ENCODE measurements at places on chromosomes 7 and 10.
A peak's percentile ranks its signal among the peaks of the same experiment; 100 is the strongest.

DNA sequence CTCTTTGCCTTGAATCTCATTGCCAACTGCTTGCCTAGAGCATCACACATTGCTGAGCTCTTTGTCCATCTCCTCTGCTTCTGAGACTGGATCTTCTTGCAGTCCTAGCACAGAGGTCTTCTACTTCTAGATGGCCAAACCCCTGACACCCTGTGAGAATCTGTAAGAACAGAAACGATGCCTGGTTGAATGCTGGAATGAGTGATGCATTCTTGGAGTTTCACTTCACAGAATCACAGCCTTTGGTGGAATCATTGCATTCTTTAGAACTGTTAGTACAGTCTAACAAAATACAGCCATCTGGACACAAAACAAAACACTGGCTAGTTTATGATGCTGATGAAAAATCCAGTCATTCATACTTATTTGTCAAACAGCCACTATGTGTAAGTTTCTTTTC lies 141.7 kb upstream of the ITGB1 start:
- no peak for DNase-seq

GRCh38 chr10:116470768-116471415 lies 43.2 kb downstream of the PNLIPRP3 start:
- no peak for DNase-seq

DNA sequence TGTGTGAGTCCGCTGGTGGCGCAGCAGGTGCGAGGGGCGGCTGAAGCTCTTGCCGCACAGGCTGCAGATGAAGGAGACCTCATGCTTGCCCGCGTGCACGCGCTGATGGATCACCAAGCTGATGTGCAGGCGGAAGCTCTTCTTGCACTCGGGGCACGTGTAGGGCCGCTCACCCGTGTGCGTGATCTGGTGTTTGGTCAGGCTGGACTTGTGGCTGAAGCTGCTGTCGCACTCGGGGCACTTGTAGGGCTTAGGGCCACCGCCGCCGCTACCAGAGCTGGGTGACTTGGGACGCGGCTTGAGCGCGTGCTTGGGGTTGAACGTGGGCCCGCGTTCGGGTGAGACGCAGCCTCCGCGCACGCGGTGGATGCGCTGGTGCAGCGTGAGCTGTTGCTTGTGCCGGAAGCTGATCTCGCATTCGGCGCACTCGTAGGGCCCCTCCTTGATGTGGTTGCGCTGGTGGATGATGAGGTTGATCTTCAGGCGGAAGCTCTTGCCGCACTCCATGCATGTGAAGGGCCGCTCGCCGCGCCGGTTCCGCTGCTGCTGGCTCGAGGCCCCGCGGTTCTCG lies 28.7 kb downstream of the ZNF777 start:
- DNase-seq, result no peak

GRCh38 chr10:47133871-47134570 lies 166.0 kb upstream of the GDF10 start:
- no peak for DNase-seq

DNA sequence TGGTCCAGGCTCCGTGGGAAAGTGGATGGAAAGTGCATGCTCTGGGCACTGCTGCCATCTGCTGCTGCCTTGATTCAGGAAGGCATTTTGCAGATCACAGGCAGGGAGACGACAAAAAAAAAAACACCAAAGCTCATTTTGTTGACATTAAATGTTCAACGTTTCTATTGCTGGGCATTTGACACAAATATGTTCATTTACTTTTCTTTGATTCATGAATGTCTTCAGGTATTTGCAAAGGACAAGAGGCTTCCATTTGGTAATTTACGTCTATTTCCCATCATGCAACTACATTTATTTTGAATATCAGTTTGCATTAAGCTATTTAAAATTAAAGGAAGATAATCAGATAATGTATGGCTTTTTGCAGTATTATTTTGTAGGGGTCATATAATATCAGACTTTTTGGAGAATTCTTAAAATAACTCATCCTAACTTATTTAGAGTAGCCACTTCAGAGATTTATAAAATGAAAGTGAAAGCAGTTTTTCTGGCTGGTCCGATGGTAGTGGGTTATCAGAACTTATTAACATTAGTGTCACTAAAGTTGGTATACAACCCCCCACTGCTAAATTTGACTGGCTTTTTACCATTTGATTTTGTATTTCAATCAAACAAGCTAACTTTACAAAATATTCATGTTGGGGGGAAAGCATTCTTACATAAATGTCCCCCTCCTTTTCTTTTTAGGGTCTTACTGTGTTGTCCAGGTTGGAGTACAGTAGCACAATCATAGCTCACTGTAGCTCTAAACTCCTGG lies 65.3 kb downstream of the PDIA4 start:
- DNase-seq, result peak; percentile 36

- DNase-seq, result no peak
Observed at GRCh38 chr10:5648494-5649457, 17.6 kb downstream of the ASB13 start.

GRCh38 chr7:103336761-103337160 lies 7.8 kb downstream of the DNAJC2 start:
- DNase-seq, result no peak

DNA sequence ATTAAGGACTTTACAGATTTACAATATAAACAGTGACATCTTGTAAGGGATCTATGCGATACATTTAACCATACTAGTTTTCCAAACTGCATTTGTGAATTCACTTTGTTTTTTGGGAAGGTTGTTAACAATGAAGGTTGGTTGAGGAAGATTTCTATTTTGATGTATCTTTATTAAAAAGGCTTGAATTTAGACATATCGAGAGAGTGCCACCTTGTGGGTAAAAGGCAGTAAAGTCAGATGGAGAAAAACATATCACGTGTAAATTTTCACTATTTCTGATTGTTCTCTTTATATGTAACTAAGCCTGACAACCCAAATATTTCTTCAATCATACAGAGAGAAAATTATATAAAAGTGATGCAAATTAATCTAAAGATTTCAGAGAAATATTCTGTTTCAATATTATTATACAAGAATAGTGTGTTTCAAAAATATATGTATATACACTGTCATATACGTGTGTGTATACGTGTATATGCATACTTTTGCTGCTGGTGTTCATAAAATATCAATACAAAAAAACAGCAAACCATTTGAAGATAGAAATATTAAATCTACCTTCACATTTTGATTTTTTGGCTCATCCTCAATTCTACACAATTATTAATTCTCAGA lies 988.6 kb downstream of the SORCS1 start:
- no peak for DNase-seq

DNA sequence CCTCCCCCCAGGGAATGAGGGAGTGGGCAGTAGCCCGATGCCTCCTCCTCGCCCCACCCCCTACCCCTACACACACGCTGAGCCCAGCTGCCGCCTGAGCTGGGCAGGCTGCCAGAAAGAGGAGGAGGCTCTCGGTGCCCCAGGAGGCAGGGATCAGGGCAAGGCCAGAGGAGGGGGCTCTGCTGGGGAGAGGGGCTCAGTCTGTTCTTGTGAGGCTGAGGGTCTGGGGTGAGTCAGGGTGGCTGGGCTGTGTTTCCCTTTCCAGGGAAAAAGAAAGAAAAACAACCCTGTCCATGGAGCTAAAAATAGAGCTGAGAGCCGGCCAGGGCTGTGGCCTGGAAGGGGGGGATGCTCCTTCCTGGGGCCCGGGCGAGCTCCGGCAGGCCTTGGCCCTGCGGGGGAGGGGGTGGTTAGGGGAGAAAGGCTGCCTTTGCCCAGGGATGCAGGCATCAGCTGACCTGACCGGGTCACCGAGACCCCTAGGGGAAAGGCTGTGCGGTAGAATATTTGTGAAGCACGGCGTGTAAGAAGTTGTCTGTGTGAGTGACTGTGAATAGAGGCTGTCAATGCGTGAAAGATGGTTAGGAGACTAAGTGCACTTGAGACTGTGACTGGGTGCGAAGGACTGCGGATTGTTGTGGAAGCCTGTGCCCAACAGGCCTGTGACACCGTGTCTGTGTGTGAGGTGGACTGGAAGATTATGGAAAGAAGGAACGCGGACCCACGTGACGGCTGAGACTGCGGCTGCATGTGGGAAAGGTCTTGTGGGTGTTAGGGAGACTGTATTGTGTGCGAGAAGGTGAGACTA lies 1.2 kb upstream of the LZTS2 start:
- DNase-seq, result peak; percentile 47

DNA sequence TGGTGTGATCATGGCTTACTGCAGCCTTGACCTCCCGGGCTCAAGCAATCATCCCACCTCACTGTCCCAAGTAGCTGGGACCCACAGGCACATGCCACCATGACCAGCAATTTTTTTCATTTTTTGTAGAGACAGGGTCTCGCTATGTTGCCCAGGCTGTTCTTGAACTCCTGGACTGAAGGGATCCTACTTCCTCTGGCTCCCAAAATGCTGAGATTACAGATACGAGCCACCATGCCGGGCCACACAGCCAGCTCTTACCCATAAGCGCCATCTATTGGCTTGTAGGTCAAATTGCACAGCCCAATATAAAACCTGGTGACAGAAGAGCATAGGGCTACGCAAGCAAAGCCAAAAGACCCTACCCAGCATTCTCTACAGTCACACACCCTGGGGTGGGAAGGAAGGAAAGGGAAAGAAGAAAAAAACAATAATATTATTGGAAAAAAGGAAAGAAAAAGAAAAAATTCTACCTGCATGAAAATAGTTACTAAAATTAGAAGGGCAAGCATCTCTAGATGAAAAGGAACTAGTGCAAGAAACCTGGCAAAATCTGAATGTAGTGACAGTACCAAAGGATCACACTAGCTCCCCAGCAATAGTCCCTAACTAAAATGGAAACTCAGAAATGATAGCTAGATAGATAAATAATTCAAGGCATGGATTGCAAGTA lies 29.4 kb upstream of the AMPH start:
- DNase-seq, result no peak

DNA sequence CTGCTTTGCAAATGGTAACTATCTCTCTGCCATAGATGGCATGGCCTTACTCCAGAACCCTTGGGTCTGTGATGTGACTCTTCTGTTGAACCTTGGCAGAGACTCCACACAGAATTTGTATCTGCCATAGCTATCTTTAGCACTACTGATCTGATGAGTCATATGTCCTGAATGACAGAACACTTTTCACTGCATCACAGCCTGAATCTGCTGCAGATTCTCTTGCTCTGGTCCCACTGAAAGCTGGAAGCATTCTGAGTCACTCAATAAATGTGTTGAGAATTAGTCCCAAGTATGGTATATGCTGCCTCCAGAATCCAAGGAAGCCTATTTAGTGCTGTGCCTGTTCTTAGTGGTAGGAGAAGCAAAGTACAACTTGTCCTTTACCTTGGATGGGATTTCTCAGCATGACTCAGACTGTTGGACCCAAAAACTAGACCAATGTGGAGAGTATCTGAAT lies 39.5 kb upstream of the ANKRD1 start:
- no peak for DNase-seq

DNA sequence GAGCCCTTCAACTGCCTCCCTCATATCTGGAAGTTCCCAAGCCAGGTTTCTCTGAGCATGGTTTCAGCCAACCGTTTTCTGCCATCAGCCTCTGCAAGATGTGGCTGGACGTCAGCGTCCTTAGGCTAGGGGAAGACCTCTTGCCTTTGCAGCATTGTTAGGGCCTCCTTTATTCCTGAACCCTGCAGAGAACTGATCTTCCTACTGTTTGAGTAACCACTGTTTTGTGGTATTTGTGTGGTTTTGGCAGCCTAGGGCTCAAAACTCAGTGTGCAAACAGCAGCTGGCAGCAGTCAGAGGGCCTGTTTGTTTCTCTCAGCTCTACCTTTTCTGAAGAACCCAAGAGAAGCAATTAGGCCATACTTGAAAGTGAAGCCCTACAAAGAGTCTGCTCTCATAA lies 83.4 kb upstream of the SEMA3E start:
- DNase-seq, result no peak

DNA sequence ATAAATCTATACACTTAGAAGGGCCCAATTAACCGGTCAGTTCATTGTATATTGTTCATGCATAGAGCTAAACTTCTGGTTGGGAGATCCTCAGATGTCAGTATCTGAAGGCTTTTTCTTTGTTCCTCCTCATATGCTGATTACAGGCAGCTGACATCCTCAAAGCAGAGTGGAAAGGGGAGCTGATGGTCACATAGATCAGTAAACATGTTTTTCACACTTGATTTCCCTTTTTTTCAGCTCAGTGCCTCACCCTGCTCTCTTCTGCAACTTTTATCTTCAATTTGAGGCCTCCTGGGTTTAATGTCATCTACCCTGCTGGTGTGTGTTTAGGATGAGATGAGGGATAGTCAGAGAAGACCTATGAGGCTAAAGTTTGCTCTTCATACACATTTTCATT lies 297.9 kb upstream of the FZD1 start:
- DNase-seq, result no peak

- DNase-seq, result no peak
Observed at GRCh38 chr10:10542477-10542876, 475.2 kb upstream of the CELF2 start.

DNA sequence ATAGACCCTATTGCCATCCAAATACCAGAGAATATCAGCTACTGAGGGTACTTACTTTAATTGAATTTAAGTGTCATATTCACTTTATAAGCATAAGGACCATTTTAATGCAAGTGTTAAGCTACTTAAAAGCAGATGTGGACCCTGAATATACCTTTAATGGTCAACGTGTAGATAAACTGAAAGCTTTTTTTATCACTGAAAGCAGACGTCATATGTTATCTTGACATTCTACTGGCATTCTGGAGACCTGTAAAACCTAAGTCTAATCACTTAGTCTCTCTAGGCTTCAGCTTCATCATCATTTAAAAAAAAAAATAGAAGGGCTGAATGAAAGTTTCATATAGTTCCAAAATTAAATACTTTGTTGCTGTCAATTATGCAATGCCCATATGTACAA lies 116.5 kb downstream of the ELAPOR2 start:
- DNase-seq, result no peak

GRCh38 chr10:48926255-48926654 lies 13.4 kb downstream of the LRRC18 start:
- DNase-seq, result no peak

- DNase-seq, result no peak
Observed at GRCh38 chr7:135857519-135858274, 109.1 kb upstream of the FAM180A start.

All from stimulated activated CD8-positive, alpha-beta memory T cell treated with anti-CD3 and anti-CD28 coated beads, Interleukin-2, amount 100 ng/mL, for 48 hours (primary cell).